Kidney capillary endothelial cell (primary cell): ENCODE measurements at places on chromosomes 13 and 19.

GRCh38 chr19:49559928-49560327 is 20.4 kb downstream of the NOSIP start:
- no peak for DNase-seq

DNA sequence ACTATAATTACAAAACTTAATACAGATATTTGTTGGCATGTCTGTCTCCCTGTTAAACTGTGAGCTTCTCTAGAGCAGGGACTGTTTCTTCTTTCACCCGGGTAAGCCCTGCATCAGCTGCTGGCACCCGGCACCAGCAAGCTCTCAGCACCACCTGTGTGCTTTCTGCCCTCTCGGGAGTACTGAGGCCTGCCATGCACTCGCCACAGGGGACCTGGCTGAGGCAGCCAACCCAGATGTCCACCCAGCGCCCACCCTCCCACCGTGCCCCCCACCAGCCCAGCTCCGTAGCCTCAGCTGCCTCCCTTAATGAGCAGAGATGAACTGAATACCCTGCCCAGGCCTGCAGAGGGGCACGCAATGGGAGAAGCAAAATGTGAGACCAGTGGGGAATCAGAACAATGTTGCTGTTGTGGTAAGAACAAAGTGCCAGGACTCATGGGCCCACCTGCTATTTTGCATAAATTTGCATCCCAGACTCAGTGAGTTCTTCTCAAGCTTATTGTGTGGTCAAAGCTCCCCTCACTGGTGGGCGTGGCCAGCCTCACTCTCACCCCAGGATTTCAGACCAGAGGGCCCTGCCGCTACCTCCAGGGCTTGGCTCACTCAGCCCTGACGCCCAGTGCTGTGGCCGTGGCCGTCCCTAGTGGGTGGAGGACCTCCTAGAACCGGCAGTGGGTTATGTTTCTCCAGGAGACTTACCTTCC is 14.6 kb upstream of the SERPINE3 start:
- DNase-seq, result no peak

DNA sequence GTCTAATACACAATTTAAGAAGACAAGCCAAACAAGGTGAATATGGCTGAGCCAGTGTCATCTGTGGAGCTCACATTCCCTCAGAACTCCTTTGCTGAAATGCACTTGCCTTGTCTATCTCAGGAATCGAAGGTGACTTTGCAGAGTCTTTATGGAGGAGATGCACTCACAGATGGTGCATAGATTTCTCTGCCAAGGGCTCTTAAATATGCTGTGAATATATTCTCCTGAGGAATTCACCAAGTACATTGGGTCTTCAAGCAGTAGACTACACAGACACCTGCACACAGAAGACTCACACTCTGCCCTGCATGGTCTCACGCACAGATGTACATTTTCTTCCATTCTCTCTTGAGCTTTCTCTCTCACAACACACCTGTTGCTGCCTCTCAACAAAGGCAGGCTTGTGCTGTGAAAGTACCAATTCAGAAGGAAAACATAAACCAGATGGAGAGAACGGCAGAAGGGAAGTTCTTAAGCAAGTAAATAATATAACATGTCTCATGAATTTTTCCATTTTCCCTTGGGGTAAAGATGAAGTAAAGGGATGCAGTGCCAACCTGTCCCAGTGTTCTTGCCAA is 174.7 kb downstream of the DLEU7 start:
- no peak for DNase-seq

GRCh38 chr19:58084596-58085347 is 13.3 kb downstream of the ZSCAN18 start:
- DNase-seq, result no peak

- peak; percentile 71 for DNase-seq
Observed at GRCh38 chr19:56218961-56219360, 16.9 kb downstream of the ZSCAN5C start.

- DNase-seq, result no peak
Observed at GRCh38 chr19:531753-532560, at the start of gene CDC34. Gene CDC34 (plus strand): TSS chr19:531760. CDS start chr19:531932, 172 bp downstream.

GRCh38 chr13:106526738-106527444 is 8.6 kb downstream of the EFNB2 start:
- DNase-seq, result no peak

- no peak for DNase-seq
Observed at GRCh38 chr13:51727634-51728274, 76.2 kb downstream of the DHRS12 start.

GRCh38 chr13:100560498-100561157 is 28.0 kb downstream of the GGACT start:
- DNase-seq, result no peak

DNA sequence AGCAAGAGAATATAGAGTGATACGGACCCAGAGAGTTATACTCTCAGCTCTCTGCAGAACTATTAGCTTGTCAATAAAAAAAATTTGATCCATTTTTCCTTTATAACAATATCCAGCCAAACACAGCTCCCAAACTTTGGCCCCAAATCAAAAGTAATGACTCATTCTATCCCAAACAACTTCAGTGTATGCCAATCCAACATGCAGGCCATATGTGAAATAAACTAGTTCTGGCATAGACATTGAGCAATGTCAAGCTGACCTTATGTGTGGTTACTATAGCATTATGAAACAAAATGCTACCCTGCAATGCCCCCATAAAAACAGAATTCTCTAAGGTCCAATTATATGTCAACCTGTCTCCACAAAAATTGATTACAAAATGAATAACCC is 209.5 kb downstream of the DNAJC15 start:
- no peak for DNase-seq

DNA sequence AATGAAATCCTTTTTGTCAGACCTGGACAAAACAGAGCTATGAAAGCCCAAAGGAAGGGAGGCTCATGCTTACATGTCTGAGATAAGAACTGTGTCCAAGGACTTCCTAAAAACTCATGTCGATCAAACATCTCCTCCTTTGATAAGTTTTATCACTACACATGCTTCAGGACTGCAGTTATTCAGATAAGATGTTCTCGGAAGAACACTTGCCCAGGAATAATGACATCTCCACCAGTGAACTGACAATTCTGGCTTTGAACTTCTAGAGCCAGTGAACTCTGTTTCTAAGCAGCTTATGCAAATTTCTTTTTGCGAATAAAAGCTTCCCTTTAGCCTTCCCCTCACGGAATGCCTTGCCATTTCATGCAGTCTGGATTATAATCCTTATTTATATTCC is 561.6 kb downstream of the TBC1D4 start:
- no peak for DNase-seq

DNA sequence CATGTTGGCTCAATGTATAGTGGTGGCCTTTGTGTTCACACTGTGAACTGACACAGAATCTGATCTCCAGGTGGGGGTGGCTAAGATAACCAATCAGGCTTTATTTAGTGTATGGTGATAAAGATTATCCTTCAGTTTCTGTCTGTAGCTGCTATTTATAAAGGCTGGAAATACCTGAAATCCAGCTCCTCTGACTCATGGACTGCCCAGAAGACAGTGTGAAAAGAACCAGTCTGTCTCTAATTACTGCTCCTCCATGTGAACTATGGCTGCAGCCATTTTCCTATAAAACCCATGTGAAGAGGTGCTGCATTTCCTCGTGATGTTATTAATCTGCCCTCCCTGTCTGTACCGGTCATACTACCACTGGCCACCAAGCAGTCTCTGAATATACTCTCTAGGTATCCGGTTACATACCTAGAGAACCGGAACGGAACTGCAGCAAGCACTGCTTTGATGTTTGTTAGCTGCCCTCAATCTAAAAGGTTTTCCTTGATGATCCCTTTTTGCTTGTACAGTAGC is 238.0 kb downstream of the LHFPL6 start:
- DNase-seq, result no peak

- no peak for DNase-seq
Observed at GRCh38 chr19:33960566-33960965, 163.9 kb downstream of the KCTD15 start.

- no peak for DNase-seq
Observed at GRCh38 chr13:31327182-31327860, 127.5 kb downstream of the B3GLCT start.

DNA sequence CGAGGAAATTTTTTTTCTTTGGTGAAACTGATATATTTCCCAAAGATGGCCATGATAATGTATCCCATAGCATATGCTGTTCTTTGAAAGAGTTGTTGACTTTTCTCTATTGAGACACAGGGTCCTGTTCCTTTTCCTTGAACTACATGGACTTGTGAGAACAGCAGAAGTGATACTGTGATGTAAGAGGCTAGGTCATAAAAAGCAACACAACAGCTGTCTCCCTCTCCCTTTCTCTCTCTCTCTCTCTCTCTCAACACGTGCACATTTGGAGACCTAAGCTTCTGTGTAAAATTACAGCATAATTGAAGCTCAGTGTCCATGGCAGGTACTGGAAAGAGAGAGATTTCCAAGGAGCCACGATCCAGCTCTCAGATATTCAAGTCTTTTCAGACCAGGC is 1712.4 kb downstream of the EFNB2 start:
- no peak for DNase-seq

DNA sequence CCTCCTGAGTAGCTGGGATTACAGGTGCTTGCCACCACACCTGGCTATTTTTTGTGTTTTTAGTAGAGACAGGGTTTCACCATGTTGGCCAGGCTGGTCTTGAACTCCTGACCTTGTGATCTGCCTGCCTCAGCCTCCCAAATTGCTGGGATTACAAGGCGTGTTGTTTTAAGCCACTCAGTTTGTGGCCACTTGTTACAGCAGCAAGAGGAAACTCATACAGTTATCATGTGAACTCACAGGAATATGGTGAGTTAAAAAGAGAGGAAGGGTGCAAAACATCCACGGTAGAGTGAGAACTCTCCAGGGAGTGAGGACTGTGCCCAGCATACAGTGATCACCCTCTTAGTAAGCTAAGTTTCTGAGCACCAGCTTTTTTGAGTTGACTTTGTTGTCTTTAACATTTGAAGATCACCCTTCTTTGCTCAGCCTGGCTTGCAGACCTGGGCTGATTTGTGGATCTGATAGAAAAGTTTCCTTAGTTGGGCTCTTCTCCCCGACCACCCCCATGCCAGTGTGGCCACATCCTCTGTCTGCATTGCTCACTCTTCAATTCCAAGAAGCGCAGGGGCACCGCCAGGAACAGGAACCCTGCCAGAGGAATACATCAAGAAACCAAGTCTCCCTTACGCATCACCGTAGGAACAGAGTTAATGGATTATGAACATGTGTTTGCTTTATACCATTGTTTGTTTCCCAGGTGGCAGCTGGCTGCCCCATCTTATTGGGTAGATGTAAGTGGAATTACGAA is 16.0 kb downstream of the ALOX5AP start:
- no peak for DNase-seq

- DNase-seq, result no peak
Observed at GRCh38 chr19:58563034-58563573, 4.7 kb upstream of the UBE2M start.

DNA sequence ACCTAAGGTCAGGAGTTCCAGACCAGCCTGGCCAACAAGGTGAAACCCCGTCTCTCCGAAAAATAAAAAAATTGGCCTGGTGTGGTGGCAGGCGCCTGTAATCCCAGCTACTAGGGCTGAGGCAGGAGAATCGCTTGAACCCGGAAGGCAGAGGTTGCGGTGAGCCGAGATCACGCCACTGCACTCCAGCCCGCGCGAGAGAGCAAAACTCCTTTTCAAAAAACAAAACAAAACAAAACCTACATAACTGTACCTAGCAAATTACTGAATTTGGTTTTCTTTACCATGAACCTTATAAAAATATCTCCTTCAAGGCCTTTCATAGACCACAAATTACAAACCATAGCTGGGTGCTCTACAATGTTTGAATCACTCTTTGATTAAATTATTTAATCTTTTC is 760 bp downstream of the ZNF91 start:
- DNase-seq, result peak; percentile 16

GRCh38 chr13:26495750-26496149 is 61.7 kb upstream of the WASF3 start:
- no peak for DNase-seq

- DNase-seq, result no peak
Observed at GRCh38 chr13:37868691-37869505, 674 bp downstream of the TRPC4 start.

- no peak for DNase-seq
Observed at GRCh38 chr19:31882709-31883108, 462.7 kb upstream of the ZNF507 start.

DNA sequence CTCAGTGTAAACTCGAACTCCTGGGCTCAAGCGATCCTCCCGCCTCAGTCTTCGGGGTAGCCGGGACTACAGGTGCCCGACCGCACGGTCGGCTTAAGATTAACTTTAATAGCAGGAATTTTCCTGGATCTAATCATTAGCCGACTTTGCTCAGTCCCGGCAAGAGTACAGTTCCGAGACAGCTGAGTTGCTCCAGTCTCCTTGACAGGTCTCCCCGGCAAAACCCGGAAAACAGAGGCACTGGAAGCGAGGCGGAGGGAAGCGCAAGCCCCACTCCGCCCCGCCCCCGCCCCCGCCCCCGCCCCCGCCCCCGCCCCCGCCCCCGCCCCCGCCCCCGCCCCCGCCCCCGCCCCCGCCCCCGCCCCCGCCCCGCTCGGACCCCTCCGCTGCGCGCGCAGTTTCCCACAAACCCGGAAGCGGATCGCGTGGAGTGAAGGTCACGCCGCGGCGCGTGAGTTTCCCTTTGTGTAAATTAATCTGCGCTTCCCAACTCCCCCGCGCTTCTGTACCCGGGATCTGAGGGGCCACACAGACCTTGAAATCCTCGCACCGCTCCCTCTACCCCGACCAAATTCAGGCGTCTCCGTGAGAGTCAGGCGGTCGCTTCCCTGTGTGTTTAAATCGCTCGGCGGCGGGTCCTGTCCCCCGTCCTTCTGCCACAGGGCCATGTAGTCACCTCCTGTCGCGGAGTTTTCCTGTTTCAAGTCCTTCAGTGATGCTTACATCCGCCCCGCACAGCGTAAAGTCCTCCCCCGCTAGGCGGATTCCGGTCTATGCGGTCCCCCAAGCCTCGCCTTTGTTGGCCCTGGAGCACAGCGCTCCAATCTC is at the start of gene ZNF480:
ZNF480 (plus strand) TSS at position 397 of the 828 bp plus-strand sequence. CDS start 3,244 bp downstream, outside the sequence.
- DNase-seq, result peak; percentile 80

DNA sequence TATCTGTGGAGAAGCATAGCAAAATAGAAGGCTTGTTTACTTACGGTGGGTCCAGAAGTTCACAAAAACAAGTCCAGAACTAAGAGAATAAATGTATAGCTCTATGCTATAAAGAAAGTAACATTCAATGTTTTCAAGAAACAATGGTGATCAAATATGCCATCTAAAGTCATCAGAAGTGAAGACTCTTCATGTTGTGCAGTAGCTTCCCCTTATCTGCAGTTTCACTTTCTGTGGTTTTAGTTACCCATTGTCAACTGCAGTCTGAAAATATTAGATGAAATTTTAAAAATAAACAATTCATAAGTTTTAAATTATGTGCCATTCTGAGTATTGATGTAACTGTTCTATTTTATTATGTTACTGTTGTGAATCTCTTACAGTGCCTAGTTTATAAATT is 72.5 kb downstream of the EDNRB start:
- no peak for DNase-seq

DNA sequence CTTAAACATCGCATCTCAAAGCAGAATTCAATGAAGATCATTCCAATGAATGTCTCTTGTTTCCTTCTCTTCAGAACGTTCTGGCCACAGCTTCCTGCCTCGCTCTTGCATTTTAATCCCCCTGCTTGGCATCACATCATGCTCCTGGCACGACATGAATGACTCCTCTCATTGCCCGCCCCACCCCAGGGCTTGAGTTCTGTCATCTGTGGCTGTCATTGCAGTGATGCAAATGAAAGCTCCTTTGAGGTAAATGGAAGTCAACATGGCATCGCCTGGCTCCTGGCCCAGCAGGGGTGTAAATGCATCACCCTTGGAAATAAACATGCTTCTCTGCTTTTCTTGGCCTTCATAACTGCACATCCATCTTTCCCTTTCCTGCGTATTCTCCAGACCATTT is 48.6 kb downstream of the SCEL start:
- no peak for DNase-seq
